ENCODE measurements at places on chromosomes 7 and 10.

DNA sequence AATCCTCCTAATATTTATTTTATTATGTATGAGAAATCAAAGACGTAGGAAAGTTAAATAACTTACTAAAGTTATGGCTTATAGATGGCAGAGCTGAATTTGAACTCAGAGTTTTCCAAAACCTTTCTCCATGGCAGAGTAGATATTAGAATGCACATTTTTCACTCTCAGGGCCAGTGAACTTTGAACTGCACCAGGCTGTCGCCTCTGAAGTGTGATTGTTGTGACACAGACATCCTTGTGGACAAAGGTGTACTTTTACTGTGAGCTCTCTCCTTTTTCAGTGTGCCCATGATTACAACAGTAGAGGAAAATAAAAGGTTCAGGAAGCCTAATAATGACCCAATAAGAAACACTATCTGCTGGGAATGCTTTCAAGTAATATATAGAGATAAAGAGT, 29.1 kb downstream of the TES start:
- H3K27ac ChIP-seq = no peak overlapping the region
- H3K36me3 ChIP-seq = no peaks in the 10 kb centered on the region
- no peaks in the 10 kb centered on the region for H3K27me3 ChIP-seq
- DNase-seq = no peak
- no peak overlapping the region for H3K4me3 ChIP-seq
- H3K4me1 ChIP-seq = no peaks in the 10 kb centered on the region

DNA sequence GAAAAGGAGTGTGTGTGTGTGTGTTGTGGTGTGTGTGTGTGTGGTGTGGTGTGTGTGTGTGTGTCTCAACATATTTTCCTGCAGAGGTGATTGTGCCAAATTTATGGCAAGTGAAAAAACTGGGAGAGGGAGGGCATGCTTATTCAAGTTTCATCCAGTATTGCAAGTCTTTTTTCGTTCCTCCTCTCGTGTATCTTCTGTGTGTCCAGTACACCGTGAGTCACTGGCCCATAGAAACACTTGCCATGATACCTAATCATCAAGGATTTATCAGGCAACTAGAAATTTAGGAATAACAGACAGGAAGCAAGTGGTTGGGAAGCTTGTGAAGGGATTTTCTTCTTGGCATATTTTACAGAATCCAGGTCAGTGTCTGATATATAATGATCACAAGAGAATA, 820.5 kb downstream of the GATA3 start:
- H3K27ac ChIP-seq = no peak overlapping the region
- H3K4me1 ChIP-seq = no peaks in the 10 kb centered on the region
- H3K4me3 ChIP-seq = no peak overlapping the region
- DNase-seq = no peak
- no peaks in the 10 kb centered on the region for H3K27me3 ChIP-seq

- DNase-seq = no peak
- H3K4me1 ChIP-seq = no peaks in the 10 kb centered on the region
- H3K27ac ChIP-seq = no peak overlapping the region
- H3K4me3 ChIP-seq = no peak overlapping the region
- H3K27me3 ChIP-seq = no peaks in the 10 kb centered on the region
Observed at GRCh38 chr10:2556883-2557282, 510.5 kb upstream of the PFKP start.

DNA sequence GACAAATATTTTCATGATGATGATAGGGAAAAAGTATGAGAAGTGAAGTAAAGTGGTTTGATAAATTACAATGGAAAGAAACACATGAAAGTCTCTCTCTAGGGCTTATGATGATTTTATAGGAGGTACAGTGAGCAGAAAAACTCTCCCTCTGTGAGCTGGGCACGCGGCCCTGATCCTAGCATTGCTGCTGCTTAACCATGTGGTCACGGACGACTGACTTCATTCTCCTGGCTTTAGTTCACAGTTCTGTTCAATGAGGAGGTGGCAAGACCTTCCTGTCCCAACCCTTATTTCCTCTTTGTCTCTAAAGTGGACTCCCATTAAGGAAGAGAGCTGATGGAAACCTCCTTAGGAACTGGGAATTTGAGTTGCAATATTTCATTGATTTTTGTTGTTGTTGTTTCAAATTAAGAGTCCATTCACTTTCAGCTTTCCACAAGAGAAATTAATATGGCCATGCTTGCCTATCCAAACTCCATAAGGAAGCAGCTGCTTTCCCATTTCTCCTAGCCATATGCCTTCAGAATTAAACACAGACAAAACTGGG, 8.2 kb upstream of the PON3 start:
- DNase-seq = no peak
- H3K4me3 ChIP-seq = no peak overlapping the region
- H3K36me3 ChIP-seq = peaks cover 2% of the 10 kb centered on the region
- H3K27me3 ChIP-seq = no peaks in the 10 kb centered on the region
- H3K4me1 ChIP-seq = no peaks in the 10 kb centered on the region
- no peak overlapping the region for H3K27ac ChIP-seq

DNA sequence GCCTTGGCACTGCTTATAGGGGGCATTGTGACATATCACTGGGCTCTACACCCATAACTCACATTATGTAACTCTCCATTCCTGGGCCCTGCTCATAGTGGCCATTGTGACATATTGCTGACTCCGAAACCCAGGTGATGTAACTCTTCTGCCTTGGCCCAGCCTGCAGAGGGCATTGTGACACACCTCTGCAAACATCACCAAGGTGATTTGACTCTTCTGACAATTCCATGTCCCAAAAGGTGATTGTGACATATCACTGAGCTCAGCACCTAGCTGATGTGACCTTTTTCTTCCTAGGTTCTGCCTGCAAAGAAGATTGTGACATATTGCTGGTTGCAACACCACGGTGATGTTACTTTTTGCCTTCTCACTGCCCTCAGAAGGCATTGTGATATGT, 36.5 kb upstream of the ZNF680 start:
- H3K36me3 ChIP-seq = no peaks in the 10 kb centered on the region
- H3K4me3 ChIP-seq = no peak overlapping the region
- no peak for DNase-seq
- H3K4me1 ChIP-seq = no peaks in the 10 kb centered on the region
- H3K27ac ChIP-seq = no peak overlapping the region

- no peak overlapping the region for H3K4me3 ChIP-seq
- no peak overlapping the region for H3K27ac ChIP-seq
- no peaks in the 10 kb centered on the region for H3K27me3 ChIP-seq
- H3K4me1 ChIP-seq = peaks cover 13% of the 10 kb centered on the region
- DNase-seq = no peak
Observed at GRCh38 chr7:157669768-157670351, 333.1 kb downstream of the DNAJB6 start.

DNA sequence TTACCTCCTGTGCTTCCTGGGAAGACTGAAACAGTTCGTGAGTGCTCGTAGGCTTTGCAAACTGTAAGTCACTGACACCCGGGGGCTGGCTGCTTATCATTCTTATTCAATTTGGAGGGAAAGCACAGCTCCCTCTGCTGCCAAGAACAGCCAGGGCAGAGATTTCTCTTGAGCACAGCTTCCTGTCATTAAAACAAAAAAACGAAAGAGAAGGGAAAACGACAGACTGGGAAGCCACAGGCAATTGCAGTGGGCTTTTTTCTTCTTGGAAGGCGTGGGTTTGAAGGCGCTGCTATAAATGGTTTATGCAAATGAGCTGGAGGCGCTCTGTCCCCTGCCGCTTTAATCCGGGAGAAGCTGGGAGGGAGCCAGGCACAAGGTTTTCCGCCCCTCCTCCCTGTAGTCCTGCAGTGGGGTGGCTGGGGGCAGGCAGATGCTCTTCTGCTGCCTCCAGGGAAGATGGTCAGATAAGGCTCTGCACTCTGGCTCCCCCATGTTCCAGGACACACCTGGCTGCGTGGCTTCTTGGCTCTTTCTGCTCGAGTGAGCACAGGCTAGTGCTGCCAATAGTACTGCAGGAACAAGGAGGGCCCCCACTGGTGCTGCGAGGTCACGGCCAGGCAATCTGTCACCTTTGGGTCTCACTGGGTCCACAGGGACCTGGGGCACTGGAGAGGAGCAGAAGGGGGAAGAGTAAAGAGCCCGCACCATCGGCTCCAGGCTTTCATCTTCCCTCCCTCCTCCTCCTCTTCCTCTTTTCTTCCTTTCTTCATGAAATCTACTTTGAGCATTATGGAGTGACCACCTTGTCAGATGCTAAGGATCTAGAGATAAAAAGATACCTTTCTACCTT, 49.5 kb downstream of the NEURL1 start:
- H3K27me3 ChIP-seq = peaks cover 7% of the 10 kb centered on the region
- peaks cover 10% of the 10 kb centered on the region for H3K4me1 ChIP-seq
- peak; percentile 44 for DNase-seq
- peak overlapping the region; percentile 61 for H3K4me3 ChIP-seq
- H3K27ac ChIP-seq = no peak overlapping the region
